H9 (cell line): ENCODE measurements at places on chromosomes 7 and 10.

- no peak for DNase-seq
Measured at GRCh38 chr7:125059861-125060456, 130.3 kb upstream of the POT1 start.

DNA sequence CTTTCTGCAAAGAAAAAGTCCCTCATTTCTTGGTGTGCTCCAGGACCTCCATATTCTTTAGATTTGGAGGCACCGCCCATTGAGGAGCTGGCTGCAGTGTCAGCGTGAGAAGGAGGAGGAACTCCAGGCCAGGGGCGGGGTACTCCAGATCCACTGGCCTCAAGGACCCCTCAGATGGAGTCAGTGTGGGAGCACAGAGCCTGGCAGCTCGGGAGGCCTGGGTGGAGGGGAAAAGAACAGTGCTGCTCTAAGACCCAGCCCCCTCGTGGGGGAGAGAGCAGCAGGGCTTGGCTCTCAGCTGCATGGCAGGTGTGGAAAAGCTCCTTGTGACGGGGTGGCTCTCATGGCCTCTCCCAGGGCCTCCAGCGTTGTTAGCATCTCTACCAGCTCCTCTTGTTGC lies 70.5 kb downstream of the ITGB1 start:
- DNase-seq: no peak

GRCh38 chr7:88429382-88429781 lies 122.7 kb upstream of the STEAP4 start:
- DNase-seq: no peak

DNA sequence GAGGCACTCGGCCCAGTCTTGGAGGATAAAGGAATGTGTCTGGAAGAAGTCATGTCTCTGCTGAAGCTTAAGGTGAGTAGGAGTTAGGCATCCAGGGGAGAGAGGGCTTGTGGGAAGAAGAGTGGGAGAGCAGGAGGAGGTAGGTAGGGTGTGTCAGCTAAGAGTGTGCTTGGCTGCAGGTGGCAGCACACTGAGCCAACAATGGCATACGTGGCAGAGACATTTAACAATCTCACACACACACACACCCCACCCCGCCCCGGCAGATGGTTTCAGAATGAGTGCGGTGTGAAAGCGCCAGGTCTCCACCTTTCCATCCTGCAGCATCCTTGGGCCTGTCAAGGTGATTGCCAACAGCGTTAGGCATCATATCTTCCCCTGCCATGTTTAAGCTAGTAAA lies 11.2 kb upstream of the ARPC1A start:
- DNase-seq: no peak

- DNase-seq: no peak
Measured at GRCh38 chr10:58712141-58712540, 199.5 kb downstream of the BICC1 start.
